ENCODE measurements at places on chromosomes 7 and 10. TPM values are rescaled to one million over a fixed set of nuclear protein-coding genes. Genes with fewer than 3 reads are reported as not detected.

DNA sequence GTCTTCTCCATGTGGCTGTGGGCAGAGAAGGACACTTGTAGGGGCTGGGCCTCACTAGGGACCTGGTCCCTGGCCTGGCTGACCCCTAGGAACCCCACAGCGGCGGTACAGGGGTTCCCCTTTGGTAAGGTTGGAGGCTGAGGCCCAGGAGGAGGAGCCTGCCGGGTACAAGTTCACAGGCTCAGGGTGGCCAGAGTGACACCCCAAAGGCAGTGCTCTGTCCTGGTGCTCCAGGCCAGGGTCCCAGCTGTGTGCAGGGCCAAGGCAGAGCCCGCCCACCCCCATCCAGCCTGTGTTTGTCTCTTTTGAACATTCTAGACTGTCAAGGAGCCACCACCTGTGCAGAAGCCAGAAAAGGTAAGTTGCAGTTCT lies 23.3 kb downstream of the ANTXRL start:
- no peaks in the 10 kb centered on the region for H3K36me3 ChIP-seq
- H3K4me1 ChIP-seq: no peaks in the 10 kb centered on the region
- H3K27me3 ChIP-seq: no peaks in the 10 kb centered on the region
- H3K4me3 ChIP-seq: no peak overlapping the region
- no peak for DNase-seq

DNA sequence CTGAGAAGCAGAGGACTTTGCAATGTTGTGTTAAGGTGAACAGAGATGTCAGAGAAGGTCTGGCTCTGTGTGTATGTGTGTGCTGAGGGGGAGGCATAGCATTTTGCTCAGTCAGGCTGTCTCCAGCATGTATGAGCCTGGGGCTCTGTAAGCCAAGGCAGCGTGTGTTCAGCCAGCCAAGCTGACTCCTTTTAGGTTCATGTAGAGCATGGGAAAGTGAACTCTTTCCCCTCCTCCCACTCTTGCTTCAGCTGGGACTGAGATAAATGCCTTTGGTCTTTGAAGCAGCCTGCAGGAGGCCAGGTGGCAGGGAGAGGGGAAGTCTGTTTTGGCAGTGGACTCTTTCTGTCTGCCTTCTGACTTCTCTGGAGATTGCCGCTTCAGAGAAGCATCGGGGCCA lies 3.8 kb downstream of the SFXN2 start:
- peak overlapping the region; percentile 58 for H3K27ac ChIP-seq
- peak; percentile 24 for DNase-seq
- H3K36me3 ChIP-seq: no peaks in the 10 kb centered on the region
- H3K4me3 ChIP-seq: no peak overlapping the region

DNA sequence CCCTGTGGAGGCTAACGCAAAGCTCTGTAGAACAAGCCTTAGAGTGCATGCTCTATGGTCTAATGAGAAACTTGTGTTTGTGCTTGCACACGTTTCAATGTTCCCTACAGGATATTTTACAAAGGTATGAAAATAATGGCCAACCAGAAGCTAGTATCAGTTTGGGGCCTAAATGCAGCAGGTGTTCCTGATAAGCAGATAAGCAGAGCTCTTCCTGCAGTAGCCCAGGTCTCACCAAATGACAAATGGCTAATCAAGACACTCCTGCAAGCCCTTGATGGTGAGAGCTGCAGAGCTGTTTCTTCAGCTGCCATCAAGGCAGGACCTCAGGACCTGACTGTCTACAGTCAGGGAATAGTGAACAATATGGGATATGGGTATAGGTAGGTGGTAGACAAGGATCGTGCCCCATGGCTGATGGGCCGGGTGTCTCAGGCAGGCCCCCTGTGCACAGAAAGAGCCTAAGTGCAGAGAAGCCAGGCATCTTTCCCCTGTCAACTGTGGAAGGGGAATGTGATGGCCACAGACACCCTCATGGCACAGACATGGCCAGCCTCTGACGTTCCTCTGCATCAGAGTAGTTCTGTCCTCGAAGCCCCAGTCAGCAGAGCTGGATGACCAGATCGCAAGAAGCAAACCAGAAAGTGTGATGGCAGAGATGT lies 23.2 kb upstream of the RASSF4 start:
- no peaks in the 10 kb centered on the region for H3K36me3 ChIP-seq
- peaks cover 30% of the 10 kb centered on the region for H3K4me1 ChIP-seq
- no peak overlapping the region for H3K4me3 ChIP-seq
- H3K27me3 ChIP-seq: no peaks in the 10 kb centered on the region

- H3K27ac ChIP-seq: no peak overlapping the region
- peaks cover 9% of the 10 kb centered on the region for H3K27me3 ChIP-seq
- no peaks in the 10 kb centered on the region for H3K36me3 ChIP-seq
- no peak for DNase-seq
Observed at GRCh38 chr10:84214046-84214572, 11.2 kb downstream of the LRIT2 start.

GRCh38 chr7:131008840-131009711 lies 275.1 kb upstream of the KLF14 start:
- peaks cover 57% of the 10 kb centered on the region for H3K4me1 ChIP-seq
- no peak for DNase-seq
- no peaks in the 10 kb centered on the region for H3K27me3 ChIP-seq
- H3K27ac ChIP-seq: peak overlapping the region; percentile 17
- no peak overlapping the region for H3K4me3 ChIP-seq

PON2 gene
- polyA plus RNA-seq: 35.8 TPM

GIMAP2 gene
- 5.8 TPM for polyA plus RNA-seq

PLPP4 gene
- polyA plus RNA-seq: not detected

- H3K27ac ChIP-seq: peak overlapping the region; percentile 76
- H3K4me1 ChIP-seq: peaks cover 19% of the 10 kb centered on the region
- peaks cover 18% of the 10 kb centered on the region for H3K36me3 ChIP-seq
- H3K4me3 ChIP-seq: peak overlapping the region; percentile 100
- DNase-seq: no peak
Observed at GRCh38 chr10:112184052-112184371, 447 bp upstream of the GPAM start.
